ENCODE measurements at places on chromosomes 3 and 15.

DNA sequence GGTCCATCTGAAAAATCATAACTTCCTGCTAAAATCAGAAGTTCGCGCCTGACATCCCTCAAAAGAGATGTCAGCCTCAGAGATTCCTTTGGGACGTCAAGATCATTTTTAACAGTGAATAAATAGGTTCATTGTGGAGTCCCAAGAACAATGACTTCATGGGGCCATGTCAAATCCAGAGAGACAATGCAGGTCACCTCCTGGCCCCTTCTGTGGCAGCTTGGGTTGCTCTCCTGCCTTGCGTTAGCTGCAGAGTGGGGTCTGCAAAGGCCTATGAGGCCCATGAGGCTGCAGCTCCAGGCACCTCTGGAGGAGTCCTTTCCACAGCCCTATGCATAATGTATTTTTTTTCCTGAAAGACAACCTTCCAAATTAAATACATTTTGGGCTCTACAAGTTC is 282.3 kb downstream of the ADAMTS17 start:
- DNase-seq: no peak

GRCh38 chr3:14452740-14453710 is 50.6 kb downstream of the SLC6A6 start:
- DNase-seq: peak; percentile 96

DNA sequence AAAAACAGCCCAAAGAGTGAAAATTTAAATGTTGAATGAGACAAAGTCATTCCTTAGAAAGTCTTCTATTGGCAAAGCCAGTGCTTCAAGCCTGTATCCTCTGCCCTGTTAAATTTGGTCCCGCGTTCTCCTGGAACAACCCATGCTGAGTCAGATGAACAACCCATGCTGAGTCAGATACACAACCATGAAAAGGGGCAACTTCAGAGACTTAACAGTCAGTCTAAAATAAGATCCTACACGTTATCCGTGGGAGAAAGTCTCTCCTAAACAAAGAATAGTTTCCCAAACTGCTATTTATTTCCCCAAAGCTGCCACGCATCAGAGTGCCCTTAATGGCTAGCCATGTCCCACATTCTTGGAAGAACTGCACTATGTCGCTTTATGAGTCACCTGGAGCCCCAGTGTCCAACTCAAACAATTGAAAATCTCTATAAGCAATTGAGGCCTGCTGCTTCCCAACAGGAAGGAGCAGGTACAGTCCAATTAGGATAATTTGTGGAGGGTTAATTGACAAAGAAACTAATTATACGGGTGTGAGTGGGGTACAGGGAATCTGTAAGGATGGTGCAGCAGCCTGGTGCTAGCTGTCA is 66.1 kb downstream of the WHAMM start:
- peak; percentile 82 for DNase-seq

DNA sequence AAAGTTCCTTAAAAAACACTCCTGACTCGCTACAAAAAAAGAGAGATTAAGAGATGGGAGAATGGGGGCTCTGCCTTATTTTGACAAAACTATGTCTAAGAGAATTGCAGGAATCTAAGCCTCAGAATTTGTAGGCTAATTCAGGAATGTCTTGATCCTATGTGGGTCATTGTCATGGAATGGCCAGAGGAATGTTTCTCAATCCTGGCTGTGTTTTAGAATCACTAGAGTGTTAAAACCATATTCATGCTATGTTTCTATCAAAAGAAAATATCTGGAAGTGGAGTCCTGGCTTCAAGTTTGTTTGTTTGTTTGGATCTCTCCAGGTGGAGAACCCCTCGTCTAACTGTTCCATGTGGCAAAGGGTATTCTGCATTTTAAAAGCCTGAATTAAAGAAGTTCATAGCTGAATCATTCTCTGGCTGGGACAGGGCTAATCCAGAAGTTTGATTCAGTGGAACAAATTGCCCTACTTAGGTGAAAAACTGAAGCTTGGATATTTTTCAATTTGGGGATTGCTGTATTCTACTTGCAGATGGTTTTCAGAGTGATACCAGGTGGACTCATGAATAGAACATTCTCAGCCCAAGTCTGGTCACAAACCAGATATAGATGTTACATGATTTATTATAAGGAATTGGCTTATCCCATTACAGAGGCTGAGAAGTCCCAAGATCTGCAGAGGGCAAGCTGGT is 28.2 kb downstream of the GJD2 start:
- DNase-seq: peak; percentile 76

DNA sequence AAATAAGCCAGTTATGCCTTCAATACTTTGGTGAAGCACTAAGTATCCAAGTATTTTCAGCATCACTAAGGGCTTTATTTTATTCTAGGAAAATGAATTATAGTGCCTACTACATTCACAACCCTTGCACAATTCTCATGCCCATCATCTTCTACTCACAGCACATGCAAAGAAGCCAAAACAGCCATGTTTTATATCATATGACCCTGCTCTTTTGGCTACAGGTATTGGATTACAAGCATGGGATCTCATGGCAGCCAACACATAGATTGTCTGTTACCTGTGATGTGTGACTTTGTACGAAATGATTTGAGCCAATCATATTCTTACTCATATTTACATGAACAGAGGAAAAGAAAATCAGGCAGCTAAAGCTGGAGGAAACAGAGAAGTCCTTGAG is 38.6 kb downstream of the STT3B start:
- DNase-seq: no peak

- no peak for DNase-seq
These were observed 123.4 kb downstream of the TLE3 start for GRCh38 chr15:69974321-69974720.

DNA sequence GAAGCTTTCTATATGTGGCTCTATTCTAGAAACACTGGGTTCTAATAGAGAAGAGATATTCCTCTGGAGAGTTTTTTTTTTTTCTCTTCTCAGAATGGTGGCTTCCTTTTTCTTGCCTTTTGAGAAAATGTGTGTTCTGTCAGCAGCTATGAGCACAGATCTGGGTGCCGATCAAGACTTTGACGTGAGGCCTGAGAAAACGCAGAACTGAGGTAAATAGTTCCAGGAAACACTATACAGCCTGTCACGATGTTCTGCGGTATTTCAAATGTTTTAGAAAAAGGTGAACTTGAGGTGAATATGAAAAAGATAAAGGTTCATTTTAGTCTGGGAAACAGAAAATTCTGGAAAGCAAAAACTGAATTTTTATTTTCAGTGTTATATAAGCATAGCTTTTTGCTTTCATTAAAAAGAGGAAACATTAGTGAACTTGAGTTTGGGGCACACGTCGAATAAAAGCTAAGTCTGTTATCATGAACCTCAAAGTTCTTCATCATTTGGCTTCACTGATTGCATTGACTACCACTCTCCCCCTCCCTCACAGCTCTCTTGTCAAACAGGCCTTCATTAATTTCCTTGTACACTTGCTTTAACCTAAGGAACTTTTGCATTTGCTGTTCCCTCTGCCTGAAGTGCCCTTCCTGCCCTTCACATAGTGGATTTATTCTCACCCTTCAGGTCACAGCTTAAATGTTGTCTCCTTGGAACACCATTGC is 265.1 kb downstream of the NFKBIZ start:
- no peak for DNase-seq

DNA sequence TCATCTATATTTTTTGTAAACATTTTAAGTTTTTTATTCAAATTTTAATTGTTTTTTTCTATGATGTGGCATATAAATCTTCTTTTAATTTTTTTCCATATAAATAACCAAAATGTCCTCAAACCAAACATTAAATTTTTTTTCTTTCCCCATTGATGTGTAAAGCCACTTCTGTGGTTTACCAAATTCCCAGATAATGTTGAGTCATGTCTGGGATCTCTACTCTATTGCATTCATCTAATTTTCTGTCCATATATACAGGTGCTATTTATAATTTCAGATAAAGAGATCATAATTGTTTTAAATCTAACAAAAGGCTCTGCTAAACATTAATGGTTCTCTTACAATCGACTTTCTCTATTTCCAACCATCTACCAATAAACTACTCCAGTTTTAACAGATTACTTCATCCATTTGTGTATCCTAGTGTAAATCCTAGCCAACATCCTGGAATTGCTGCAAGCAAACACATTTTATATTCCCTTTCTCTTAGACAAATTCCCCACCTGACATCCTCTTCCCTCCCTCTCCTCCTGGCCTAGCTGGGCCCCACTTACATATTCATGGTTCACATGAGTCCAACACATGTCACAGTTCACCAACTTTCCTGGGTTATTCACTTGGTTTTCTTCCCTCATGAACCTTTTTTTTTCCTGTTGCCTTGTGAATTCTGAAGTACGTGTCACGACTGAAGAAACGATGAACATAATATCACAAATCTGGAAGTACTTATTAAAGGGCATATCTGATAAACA is 368.0 kb upstream of the AGTR1 start:
- DNase-seq: peak; percentile 39

- DNase-seq: no peak
These were observed 59.6 kb downstream of the PLCL2 start for GRCh38 chr3:16944356-16944755.

DNA sequence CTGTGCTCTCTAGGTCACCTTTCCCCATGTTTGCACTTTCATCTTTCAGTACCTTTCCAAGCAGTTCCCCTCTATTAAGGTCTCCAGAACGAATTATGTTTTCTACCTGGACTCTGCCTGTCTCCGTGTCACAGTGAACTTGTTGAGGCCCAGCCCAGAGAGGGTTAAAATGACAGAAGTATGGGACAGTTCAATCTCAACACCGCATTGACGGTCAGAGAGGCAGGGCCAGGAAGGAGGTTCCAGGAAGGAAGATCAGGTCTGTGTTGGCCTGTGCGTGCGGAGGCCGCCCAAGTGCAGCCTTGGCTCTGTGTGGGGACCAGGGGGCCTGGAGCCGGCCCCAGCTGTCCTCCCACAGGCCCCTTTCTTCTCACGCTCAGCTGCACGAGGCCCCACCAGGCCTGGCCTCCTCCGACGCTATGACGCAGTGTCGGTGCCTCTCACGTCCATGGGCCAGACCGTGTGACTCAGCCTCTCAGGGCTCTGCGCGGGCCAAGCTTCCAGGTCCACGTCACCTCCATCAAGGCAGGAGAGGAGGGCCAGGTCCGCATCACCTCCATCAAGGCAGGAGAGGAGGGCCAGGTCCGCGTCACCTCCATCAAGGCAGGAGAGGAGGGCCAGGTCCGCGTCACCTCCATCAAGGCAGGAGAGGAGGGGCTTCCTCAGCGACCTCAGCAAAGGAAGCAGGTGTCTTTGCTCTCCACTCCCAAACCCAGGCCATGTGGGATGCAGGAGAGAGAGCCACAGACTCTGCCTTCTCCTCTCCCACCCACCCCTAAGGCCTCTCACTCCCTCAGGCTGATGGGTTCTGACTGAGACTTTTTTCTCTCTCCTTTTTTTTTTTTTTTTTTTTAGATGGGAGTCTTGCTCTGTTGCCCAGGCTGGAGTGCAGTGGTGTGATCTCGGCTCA is 83.1 kb downstream of the CPN2 start:
- no peak for DNase-seq

DNA sequence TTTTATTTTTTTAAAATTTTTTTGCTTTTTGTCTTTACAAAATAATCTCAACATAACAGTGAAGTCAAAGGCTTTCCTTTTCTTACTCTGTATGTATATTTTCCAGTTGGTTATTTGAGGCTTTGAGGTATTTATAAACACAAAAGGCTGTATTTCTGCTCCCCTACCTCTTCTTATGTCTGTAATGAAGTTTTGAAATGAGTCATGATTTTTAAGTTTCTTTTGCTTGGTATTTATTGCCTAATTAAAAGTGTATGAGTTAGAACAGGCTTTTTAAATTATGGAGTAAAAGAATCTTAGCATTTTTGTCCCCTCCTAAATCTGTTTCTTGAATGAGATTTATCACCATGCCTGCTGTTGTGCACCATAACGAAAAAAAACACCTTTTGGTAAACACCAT is 66.0 kb downstream of the DCUN1D1 start:
- DNase-seq: no peak

DNA sequence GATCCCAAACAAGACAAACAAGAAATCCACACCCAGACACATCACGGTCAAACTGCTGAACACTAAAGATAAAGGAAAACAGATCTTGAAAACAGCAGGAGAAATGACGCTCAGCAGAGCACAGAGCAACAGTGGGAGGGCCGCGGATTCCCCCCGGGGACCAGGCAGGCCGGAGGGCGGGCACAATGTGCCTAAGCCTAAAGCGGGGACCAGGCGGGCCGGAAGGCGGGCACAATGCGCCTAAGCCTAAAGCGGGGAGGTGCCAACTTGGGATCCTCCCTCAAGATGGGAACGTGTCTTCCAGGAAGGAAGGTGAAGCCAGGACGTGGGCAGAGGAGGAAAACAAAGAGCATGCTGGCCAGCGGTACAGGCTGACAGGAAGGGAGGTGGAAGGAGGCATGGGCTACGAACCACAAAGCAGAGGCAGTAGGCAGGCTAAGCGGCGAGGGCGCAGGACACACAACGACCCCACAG is 31.1 kb downstream of the CYFIP1 start:
- peak; percentile 41 for DNase-seq

GRCh38 chr3:73547427-73548248 is 77.1 kb downstream of the PDZRN3 start:
- peak; percentile 34 for DNase-seq

DNA sequence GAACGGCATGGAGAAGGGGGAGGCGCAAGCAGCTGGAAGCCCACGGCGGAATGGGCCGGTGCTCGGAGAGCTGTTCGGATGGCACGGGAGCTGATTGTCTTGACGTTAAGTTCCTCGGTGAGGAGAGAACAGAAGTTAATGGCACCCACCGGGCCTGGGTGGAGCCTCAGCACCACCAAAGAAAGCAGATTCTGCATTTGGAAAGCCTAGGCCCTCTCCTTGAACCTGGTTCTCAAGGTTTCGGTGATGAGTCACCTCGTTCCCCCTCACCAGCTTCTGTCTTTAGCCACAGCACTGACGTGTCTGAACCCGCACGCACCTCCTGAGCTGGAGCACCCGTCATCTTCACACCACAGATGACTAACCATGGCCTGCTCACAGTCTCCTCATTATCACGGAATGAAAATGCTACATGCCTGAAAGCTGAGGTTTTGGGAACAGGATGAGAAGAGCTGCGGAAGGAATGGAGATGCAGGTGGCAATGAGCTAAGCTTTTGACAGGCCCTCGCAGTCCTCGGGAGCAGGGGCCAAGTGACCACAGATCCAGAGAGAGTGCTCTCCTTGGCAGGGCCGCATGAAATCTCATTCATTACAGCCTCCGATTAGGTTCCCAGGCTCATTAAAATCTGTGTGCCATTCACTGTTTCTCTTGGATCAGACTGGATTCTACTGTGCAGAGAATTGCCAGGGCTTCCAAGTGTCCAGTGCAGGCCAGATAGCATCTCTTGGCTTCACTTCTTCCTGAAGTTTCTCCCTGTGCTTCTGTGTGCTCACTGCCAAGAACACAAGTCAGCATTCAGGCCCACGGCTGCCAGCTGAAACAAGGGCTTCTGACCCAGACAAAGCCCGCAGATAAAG is 96.3 kb upstream of the DLG1 start:
- DNase-seq: peak; percentile 100

- peak; percentile 38 for DNase-seq
These were observed 114.1 kb upstream of the FRMD4B start for GRCh38 chr3:69499899-69500421.

- DNase-seq: peak; percentile 70
These were observed 1.1 kb downstream of the NFKBIZ start for GRCh38 chr3:101850246-101851051.

DNA sequence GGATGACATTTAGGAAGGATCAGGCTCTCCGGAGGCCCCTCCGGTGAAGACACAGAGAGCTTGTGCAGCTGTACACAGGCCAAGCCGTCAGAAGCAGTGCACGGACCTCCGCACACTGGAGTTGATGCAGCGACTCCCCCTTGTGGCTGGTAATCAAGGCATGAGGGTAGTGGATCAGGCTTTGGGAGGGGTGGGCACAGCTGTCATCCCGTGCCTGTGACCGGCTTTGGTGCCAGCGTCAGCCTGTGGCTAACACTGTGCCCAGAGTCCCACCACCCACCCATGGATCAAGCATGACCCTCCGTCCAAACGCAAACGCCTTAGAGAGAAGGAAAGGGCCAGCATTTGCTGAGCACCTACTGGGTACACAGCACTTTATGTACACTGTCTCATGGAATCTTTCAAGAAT is 8.2 kb upstream of the GRIP2 start:
- DNase-seq: peak; percentile 39
